CD4-positive, alpha-beta T cell treated with Interleukin-4 for 1 hour (primary cell): ENCODE measurements at places on chromosomes 1 and 21.

DNA sequence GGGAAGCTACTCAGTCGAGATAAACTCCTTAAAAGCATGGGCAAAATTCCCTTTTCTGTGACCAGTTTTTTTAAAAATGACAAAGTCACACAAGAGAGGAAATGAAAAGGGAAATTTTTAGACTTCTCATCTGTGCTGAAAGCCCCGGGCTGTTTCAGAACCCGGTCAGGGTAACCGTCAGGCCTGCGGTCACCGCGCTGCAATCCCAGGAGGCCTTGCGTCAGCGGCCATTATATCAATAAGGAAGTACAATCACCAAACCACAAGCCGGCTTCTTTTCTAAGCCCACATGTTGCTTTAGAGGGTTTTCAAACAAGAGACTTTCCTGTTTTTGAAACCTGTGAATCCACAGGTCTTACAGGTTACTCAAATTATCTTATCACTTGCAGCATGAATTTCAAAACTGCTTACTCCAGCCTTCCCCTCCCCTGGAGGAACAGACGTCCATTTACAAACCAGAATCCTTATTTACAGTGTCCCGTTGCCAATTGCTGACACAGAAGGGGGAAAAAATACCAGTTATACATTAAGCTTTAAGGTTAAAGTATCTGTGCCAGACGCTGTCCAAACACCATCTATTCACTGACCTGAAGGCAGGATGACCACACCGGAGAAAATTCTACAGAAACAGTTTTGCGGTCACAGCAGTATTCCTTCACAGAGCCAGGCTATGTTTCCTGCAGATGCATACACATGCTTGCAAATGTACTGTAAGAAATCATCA lies 165.3 kb downstream of the TOMM20 start:
- peak; percentile 94 for DNase-seq

DNA sequence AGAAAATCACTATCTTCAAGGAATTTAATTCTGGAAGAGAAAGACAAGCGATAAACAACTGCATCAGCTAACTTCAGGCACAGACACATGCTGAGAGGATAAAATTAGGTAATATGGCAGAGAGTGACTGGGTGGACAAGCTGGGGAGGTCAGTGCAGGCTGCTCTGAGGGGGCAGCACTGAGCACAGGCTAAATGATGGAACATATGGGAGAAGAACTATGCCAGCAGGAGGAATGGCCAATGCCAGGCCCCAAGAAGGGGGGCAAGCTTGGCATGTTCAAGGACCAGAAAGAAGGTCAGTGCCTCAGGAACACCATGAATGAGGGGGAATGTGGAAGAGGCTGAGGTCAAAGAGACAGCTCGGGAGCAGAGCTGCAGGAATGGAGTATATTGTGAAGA lies 190.7 kb upstream of the MAP1LC3C start:
- no peak for DNase-seq

DNA sequence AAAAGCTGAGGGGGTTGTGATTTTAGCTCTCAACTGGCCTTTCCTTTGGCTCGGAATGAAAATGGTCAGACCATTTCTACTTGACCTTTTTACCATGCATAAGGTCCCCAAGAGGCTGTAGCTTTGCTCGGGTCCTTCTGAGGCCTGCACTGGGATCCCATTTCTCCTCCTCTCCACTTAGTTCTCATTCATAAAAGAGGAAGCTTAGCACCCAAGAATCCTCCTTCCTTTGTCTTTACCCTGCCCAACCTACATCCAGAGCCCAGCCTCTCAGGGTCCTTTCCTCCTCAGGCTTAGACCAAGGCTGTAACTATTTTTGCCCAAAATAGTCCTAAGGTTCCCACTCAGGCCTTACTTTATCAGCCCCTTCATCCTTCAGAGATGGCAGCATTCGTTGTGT lies 6.0 kb upstream of the SLC27A3 start:
- no peak for DNase-seq

DNA sequence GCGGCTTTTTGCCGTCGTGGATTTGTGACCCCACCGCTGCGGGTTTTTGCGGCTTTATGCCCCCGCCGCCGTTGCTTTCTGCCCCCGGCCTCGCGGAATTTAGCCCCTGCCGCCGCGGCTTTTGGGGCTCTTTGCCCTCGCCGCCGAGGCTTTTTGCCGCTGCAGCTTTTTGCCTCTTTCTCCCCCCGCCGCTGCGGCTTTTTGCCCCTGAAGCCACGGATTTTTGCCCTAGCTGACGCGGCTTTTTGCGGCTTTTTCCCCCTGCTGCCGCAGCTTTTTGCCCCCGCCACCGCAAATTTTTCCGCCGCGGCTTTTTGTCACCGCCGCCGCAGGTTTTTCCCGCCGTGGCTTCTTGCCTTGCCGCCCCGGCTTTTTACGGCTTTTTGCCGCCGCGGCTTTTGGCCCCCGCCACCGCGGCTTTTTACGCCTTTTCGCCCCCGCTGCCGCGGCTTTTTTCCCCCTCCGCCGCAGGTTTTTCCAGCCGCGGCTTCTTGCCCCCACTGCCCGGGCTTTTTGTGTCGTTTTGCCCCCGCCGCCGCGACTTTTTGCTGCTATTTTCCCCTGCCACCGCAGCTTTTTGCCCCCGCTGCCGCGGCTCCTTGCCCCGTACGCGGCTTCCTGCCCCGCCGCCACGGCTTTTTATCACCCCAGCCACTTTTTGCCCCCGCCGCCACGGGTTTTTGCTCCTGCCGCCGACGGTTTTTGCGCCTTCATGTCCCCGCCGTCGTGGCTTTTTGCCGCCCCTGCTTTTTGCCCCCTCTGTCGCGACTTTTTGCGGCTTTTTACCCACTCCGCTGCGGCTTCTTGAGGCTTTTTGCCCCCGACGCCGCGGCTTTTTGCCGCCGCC lies 3933.6 kb downstream of the SRGAP2C start:
- DNase-seq: no peak

DNA sequence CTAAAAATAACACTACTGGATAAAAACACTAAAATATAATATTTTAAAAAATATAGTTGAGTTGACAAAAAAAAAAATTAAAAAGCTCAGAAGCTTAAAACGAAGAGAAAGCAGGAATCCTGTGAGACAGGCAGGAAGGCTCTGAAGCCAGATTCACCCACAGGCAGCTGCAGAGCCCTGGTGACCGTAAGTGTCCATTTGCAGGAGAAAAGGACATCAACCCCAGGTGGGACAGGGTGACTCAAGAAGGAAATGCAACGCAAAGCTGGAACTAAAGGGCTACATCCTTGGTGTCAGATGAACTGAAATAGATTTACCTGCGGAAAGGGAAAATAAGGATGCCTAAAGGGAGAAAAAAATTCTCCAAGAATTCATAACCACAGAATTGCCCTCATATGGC lies 46.8 kb downstream of the USP24 start:
- no peak for DNase-seq

GRCh38 chr1:245956225-245956624 lies 550.9 kb downstream of the SMYD3 start:
- DNase-seq: peak; percentile 75

GRCh38 chr1:220928725-220929300 lies 49.6 kb downstream of the HLX start:
- no peak for DNase-seq

GRCh38 chr21:39724944-39725343 lies 20.0 kb upstream of the IGSF5 start:
- DNase-seq: no peak

- DNase-seq: no peak
Observed at GRCh38 chr21:43913928-43914327, 48.9 kb downstream of the AGPAT3 start.

DNA sequence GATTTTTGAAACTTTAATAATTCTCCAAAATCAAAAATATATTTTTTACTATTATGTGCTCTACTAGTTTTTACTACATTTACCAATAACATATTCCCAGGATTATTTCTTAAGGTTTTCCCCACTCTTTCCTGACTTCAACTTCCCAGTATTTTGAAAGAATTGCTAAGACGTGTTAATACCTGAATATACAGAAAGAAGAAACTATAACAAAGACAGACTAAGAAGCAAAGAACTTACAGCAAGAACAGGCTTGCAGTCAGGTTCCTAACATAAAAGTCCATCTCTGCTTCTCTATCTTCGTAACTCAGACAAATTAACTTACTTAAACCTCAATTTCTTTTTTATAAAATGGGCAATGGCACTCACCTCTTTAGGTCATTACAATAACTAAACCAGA lies 63.2 kb downstream of the SRSF11 start:
- DNase-seq: no peak

- DNase-seq: peak; percentile 33
Observed at GRCh38 chr21:44090325-44090724, 16.9 kb upstream of the PWP2 start.

DNA sequence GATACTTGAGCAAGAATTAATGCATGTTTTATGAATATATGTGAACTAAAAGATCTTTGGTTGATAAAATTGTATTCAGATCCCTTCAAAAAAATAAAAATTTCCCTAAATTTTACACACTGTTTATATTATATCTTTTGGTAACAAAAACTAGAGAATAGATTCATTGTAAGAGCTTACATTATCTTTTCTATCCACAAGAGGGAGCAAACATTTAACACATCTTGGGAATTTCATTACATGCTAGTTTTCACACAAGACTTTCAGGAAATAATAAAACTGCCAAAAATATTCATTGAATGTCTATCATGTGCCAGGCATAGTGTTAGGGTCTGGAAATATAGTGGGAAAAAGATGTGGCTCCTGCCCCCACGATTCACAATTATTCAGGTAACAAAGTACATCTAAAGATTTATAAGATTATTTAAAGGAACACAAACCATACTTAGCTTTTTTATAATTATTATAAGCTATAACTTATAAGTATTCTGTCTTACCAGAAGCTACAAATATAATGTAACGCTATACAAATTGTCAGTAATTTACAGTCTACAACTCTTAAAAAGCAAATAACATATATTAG lies 30.6 kb downstream of the FAF1 start:
- DNase-seq: no peak

GRCh38 chr1:35080171-35080854 lies 1.1 kb downstream of the ZMYM1 start:
- DNase-seq: no peak

- DNase-seq: no peak
Observed at GRCh38 chr1:81799939-81800694, 617 bp upstream of the ADGRL2 start.

- no peak for DNase-seq
Observed at GRCh38 chr1:96918406-96918805, 196.8 kb downstream of the PTBP2 start.

GRCh38 chr1:105101261-105101660 lies 1351.6 kb downstream of the AMY1C start:
- no peak for DNase-seq

GRCh38 chr1:43207229-43207853 lies 35.2 kb downstream of the CFAP57 start:
- DNase-seq: no peak

- no peak for DNase-seq
Observed at GRCh38 chr1:81730881-81731280, 69.9 kb upstream of the ADGRL2 start.

DNA sequence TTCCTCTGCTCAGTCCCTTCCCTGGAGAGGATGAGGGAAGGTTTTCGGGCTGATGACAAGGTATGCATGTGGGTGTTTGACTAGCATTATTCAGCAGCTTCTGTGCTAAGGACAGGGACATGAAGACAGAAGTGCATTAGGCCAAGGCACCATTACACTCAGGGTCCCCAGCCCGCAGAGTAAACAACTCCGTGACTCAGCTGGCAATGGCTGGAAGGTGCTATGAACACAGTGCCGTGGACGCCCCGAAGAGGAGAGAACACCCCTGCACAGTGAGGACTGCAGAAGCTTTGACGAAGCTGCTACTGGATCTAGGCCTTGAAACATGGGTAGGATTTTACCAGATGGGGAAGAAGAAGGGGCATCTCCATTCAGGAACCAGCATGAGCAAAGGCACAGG lies 13.7 kb upstream of the EPS8L3 start:
- no peak for DNase-seq

DNA sequence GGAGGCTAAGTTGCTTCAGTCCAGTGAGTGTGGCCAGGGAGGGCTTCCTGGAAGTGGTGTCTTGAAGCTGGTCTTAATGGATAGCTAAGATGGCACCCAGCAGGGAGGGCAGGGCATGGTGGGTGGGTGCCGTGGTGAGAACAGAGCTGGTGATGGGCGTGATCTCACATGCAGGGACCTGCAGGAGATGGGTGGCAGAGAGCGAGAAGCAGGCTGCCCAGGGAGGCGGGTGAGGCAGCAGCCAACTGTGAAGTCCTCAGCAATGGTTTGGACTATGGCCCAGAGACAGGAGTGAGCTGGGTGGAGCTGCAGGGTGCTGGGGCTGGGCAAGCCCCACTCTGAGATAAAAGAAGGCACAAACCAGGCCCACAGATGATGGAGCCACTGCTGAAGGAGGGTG lies 50.7 kb downstream of the UMODL1 start:
- DNase-seq: no peak

GRCh38 chr1:10838541-10838940 lies 42.1 kb upstream of the CASZ1 start:
- no peak for DNase-seq
